BE2C (cell line): ENCODE measurements at places on chromosomes 3 and 15.

DNA sequence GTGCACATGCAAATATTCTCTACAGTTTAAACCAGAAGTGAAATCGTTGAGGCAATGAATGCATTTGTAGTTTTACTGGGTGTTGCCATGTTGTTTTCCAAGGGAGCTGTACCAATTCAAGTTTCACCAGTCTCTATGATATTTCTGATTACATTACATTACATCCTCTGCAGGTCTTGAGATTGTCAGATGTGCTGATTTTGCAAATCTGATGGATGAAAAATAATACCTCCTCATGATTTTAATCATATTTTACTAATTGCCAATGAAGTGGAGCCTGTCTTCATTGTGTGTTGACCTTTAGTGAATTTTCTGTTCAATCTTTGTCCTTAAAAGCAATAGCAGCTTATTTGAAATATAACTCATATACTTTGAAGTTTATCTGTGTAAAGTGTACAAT, 282.4 kb downstream of the NR2F2 start:
- DNase-seq: no peak

- DNase-seq: no peak
Measured at GRCh38 chr3:134998158-134998557, 203.1 kb downstream of the EPHB1 start.

DNA sequence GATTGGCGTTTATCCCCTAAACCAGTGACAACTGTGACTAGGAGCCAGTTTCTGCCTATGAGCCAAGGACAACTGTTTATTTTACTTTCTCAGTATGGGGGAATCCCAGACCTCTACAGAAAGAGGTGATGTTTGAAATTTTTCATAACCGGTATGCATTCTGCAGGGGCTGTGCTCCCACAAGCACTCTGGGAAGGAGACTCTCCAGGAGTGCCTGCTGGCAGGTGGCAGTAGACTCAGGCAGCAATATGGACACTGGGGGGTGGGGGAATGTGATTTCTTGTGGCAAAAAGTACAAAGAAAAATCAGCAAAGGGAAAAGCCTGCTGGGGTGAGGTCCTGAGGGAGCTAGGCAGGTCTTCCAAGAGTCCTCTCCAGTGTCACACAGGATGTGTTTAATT, 5.9 kb downstream of the TGM4 start:
- no peak for DNase-seq

GRCh38 chr3:123271466-123272159, 69.9 kb downstream of the SEC22A start:
- DNase-seq: no peak

DNA sequence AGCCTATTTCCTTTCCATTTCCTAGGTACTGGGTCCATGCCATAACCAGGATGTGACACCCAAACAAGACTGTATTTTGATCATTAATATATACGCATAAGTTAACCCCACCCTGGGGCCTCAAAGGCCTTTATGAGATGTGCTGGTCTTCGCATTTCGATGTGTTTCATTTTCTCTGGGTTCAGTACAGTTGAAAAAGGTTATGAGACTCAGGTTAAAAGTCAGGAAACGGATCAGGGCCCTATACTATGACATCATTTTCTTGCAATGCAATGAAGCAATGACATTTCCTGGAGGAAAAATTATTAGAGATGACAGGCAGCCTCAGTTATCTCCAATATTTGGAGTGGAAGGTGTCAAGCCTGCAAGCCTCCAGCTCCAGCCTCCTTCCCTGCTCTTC, 31.7 kb downstream of the TMEM212 start:
- no peak for DNase-seq

- DNase-seq: peak; percentile 32
Measured at GRCh38 chr3:160400030-160400701, 716 bp downstream of the SMC4 start.

DNA sequence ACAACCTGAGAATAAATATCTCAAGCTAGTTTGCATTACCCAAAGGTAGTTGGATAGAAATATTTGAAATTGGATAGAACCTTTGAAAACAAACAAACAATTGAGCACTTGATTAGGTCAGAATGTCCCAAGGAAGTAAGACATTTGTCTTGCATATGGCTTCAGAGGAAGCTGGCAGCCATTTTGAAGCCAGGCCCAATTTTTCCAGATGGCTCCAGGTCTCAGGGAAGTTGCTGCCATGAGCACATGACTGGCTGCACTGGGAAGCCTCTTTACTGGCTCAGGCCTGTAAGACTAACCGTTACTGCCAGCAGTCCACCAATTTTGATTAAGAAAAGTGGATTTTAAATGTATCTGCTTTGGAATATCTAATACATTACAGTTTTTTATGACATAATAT, 448.9 kb upstream of the DPH6 start:
- DNase-seq: no peak

GRCh38 chr15:77104155-77104554, 33.2 kb upstream of the TSPAN3 start:
- DNase-seq: no peak

- DNase-seq: no peak
Measured at GRCh38 chr15:36090286-36090946, 489.0 kb upstream of the CDIN1 start.

DNA sequence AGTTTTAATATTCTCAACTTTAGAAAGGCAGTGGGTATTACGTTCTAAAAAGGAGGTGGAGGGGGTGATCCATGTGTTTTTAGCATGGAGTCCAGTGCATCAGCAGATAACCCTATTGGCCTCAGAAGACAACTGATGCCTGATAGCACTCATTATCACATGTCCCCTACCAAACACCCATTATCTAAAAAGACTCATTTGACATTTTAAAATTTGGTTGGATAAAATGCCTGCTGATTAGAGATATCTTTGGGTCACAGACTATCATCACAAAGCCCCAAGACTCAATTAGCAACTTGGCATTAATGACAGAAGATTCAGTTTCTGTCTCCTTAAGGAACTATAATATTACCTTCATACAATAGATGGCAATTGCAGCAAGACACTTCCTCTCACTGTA, 589.3 kb downstream of the RBMS3 start:
- no peak for DNase-seq

DNA sequence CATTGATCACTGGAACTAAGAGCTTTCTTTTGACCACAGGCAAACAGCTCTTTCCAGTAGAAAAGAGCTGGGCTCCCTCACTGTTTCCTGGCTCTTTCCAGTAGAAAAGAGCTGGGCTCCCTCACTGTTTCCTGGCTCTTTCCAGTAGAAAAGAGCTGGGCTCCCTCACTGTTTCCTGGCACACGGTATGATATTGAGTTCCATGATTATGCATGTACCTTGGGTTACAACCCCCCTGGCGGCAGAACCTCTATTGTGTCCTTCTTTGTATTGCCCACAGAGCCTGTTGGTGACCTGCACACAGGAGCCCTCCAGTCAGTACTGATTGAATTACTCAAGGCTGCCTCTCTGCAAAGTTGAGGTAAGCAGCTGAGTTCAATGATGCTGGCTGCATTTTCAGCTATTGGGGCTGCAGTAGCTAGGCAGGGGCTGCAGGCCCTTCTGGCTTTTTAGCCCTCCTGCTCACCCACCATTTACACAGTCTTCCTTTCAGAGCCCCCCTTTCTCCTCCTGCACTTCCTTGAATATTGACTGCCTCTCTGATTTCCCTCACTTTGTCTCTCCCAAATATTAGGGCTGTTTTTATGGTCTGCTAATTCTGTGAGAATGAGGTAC, 10.2 kb downstream of the ACKR2 start:
- peak; percentile 70 for DNase-seq

DNA sequence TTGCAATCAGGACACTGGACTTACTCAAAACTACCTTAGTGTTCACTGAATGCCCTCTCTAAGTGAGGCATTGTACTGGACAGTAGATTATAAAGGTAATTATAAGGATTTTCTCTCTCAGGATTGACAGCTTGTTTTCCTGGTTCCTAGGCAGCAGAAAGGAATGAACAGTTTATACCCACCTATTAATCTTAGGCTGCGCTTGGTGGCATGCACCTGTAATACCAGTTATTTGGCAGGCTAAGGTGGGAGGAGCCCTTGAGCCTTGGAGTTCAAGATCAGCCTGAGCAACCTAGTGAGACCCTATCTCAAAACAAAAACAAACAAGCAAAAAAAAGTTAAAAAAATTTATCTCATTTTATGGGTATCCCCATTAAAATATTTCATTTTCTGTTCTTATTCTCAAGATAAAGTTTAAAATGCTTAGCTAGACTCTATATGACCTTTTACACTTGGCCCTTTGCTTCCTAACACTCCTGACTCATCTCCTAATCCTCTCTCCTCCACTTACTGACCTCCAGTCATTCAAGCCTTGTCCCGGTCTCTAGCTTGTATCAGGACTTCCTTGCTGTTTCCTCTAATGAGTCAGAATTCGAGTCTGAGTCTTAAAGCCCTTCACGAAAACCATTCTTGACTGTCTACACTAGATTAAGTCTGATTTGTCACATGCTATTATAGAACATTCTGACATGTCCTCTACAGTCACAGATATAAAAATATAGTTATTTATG, 348.6 kb downstream of the NLGN1 start:
- no peak for DNase-seq

DNA sequence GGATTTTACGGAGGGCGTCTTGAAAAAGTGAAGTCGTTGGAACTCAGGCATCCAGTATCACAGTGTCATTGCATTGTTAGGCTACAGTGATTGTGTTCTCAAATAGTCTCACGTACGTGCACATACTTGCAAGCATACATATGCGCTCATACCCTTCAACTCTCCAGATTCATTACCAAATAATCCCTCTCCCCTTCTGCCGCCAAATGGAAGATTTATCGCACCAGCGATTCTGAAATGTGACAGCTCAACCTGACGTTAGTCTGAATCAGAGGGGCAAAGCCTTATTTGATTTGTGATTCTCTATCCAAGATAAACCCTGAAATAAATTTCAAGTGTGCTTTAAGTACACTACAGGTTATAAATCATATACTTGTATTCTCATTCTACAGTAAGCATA, 119.4 kb downstream of the GADL1 start:
- no peak for DNase-seq

GRCh38 chr3:36297195-36297594, 83.1 kb upstream of the STAC start:
- DNase-seq: no peak

DNA sequence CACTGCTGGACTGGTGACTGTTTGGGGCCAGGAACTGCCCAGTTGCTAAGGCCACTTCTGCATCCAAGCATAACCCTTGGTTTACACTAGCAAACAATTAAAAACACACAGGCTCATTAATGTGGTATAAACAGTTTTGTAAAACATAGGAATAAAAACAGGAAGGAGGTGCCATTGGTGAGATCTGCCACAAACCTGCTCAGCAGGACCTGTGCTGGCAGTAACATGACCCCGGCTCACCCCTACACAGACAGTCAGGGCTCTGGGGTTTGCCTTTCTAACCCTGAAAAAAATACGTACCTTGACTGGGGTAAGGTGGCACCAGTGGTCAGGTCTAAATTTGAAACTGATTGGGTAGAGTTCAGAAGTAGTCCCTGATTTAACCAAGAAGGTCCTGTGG, 76.2 kb downstream of the ATP1B3 start:
- no peak for DNase-seq

GRCh38 chr3:48423241-48423882, 6.5 kb downstream of the PLXNB1 start:
- no peak for DNase-seq

- DNase-seq: no peak
Measured at GRCh38 chr3:11969986-11970385, 34.2 kb upstream of the SYN2 start.

DNA sequence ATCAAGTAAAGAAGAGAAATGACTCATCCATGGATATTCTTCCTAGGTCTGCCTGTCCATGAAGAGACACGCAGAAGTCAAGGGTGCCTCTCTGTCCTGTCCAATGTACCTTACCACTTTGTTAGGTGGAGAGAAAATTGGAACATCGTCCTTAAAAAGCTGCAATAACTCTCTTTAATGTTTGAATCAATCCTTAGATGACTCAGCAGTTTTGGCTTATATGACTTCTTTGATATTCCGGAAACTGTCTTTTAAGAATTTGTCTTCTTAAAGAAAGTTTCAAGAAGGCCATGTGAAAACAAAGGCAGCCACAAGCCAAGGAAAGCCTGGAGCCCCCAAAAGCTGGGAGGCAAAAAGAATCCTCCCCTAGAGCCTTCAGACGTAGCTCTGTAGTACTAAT, 49.2 kb downstream of the MRPL3 start:
- DNase-seq: no peak

DNA sequence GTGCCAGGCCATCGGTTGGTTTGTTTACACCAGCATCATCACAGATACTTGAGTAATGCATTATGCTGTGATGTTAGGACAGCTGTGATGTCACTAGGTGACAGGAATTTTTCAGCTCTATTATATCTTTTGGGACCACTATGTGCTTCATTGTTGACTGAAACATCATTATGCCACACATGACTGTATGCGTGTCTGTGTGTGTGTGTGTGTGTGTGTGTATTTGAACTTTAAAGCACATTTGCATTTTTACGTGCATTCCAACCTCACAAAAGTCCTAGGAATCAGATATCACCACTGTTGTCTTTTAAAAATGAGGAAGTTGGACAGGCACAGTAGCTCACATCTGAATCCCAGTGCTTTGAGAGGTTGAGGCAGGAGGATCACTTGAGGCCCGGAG, 223.0 kb downstream of the TBL1XR1 start:
- no peak for DNase-seq

- DNase-seq: no peak
Measured at GRCh38 chr3:135141160-135141559, 346.1 kb downstream of the EPHB1 start.

DNA sequence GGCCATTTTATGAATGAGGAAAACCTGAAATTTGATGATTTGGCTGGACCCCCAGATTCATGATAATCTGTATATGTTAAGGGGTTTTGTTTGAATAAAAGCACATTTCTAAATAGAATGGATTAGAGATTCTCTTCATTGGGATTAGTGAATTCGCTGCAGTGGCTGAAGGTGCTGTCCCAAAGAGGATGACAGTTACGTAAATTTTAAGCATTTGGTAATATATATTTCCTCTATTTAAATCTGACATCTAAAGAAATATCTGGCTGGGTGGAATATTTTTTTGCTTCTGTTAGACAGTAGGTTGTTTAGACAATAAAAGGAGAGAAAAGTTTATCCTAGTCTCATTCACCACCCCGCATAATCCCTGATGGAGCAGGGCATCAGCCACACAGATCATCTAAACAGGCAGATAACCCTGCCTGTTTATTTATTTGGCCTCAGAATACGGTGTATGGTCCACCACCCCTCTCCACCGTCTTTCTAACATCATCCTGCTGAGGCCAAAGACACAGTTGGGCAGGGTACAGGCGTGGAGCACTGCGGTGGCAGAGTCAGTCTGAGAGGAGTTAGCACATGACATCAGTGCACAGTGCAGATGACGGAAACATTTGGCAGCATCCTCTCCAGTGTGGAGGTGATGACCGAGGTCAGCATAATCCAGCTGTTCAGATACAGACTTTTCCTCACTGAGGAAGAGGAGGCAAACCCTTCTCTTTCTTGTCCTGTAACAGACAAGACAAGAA, 20.4 kb upstream of the NFKBIZ start:
- no peak for DNase-seq
